ENCODE measurements at places on chromosomes 4 and X.

GRCh38 chrX:47179221-47179927 lies 14.3 kb upstream of the UBA1 start:
- DNase-seq = no peak

- DNase-seq = no peak
These were observed 1090.7 kb downstream of the FAT4 start for GRCh38 chr4:126405369-126405982.

- DNase-seq = no peak
These were observed 495.2 kb downstream of the MID1IP1 start for GRCh38 chrX:39296472-39296871.

- DNase-seq = no peak
These were observed 3.2 kb upstream of the AREG start for GRCh38 chr4:74441744-74442143.

DNA sequence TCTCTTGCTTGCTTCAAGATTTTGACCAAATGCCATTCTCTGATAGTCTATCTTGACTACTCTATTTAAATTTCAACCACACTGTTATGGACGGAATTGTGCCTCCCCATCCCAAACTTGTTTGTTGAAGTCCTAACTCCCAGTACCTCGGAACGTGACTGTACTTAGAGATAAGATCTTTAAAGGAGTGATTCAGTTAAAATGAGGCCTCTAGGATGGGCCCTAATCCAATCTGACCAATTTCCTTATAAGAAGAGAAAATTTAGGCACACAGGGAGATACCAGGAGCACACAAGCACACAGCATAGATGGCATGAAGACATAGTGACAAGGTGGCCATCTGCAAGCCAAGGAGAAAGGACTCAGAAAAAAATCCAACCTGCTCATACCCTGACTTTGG lies 269.9 kb downstream of the KCNIP4 start:
- no peak for DNase-seq

GRCh38 chr4:119550857-119551532 lies 77.6 kb downstream of the PDE5A start:
- no peak for DNase-seq

DNA sequence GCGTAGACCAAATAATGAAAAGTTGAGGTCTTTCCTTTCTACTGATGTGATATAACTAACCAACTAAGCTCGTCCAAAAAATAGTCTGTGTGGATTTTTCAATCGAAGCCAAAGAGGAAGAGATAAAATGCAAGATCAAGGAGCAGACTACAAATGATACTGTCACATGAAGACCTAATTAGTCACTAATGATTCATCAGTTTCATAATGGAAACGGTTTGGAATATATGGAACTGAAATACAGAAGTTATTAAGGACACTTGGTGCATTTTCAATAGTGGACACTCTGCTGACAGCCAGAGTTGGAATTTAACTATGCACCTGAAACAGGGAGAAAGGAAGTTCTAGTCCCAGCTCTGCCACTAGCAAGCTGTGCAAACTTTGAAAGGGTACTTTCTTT lies 119.8 kb downstream of the GUCY2F start:
- DNase-seq = no peak

- DNase-seq = peak; percentile 5
These were observed 108.0 kb downstream of the ITM2A start for GRCh38 chrX:79259073-79259689.

DNA sequence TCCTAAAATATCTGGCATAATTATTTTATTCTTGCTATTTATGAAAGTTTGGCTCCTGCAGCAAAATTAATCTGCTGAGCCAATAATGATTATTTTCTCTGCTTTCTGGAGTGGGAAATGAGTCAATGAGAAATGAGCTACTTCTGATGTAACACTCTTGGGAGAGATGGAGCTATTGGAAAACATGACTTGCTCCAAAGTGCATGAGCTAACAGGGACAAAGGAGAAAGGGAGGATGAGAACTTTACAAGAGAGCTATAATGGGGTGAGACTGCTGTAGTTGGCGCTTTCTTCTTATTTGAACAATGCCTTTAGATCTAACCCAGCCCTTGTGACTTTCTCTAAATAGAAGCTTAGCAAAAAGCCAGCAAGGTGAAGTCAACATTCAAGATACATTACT lies 615.1 kb downstream of the ANKRD50 start:
- no peak for DNase-seq

GRCh38 chr4:110371016-110371770 lies 104.8 kb upstream of the ENPEP start:
- no peak for DNase-seq

- no peak for DNase-seq
These were observed 50.0 kb downstream of the SLC39A8 start for GRCh38 chr4:102295153-102295862.

DNA sequence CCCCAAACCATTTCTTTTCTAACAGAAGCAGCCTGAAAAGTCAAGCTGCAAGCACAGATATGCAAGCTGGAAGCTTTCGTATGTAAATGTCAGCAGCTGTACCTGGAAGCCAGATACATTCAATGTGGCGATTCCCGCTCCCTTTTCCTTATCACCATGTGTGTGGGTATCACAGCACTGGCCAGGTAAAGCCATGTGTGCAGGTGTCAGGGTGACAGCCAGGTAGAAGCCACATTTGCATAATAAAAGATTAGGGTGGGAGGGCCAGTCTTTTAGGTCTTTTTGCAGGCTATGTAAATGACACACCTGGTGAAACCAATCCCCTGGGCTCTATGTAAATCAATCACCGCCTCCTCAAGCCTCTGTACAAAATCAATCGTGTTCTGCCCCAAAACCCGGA lies 50.1 kb downstream of the RXFP1 start:
- DNase-seq = no peak

DNA sequence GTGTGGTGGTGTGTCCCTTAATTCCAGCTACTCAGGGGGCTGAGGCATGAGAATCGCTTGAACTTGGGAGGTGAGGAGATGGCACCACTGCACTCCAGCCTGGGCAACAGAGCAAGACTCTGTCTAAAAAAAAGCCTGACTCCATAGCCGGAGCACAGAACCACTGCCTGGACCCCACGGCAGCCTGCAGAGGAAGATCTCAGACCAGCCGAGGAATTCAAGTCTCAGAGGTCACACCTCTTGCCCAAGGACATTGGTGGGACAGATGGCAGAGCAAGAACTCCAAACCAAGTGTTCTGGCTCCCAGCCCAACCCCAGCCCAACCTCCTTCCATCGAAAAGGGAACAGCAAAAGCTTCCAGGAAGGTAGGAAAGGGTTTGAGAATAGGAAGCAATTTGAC lies 70.8 kb downstream of the SMIM20 start:
- no peak for DNase-seq

GRCh38 chrX:148871422-148872160 lies 371.2 kb downstream of the AFF2 start:
- DNase-seq = no peak

DNA sequence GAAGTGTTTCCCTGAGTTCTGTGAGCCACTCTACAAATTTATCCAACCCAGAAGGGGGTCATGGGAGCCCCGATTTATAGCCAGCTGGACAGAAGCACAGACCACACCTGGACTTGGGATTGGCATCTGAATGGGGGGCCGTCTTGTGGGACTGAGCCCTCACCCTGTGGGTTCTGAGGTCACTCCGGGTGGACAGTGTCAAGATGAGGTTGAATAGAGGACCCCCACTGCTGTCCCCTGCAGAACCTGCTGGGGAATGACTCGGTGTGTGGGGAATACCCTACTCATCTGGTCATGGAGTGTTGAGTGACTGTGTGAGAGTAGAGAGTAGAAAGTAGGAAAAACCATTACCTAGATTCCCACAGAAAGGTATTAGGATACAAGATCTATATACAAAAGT lies 67.5 kb downstream of the ZFYVE28 start:
- no peak for DNase-seq

- DNase-seq = no peak
These were observed 63.1 kb downstream of the FAM114A1 start for GRCh38 chr4:38930707-38931106.

DNA sequence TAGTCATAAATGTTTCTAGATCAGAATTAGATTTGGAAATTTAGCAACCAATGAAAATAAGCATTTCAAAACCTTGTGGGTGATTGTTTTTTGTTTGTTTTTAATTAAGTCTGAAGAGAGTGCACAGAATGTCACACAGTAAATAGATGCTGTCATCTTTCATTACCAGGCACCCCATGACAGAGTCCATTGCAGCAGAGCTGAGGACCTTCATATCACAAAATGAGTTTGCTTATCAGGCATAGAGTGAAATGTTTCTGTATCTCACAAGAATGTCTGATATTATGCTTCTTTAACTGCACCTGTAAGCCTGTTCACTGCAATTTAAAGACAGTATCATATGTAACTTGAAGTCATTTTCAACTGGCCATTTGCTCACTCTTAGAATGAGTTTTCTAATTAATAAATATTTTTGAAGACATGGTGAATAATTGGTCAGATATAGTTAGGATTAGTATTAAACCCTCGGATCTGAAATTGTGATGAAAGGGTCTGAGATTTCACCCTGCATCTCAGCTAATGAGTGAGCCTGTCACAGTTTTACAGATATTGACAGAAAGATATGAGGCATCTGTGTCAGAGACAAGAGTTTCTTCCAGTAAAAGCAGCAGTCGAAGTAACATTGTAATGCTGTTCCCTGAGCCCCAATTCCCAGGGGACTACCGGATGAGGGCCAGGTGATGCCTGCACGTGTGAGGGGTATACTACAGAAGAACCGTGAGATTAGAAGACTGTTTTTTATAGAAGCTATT lies 416.4 kb downstream of the CCSER1 start:
- no peak for DNase-seq

- DNase-seq = no peak
These were observed 10.5 kb upstream of the KLHL5 start for GRCh38 chr4:39051492-39051891.

GRCh38 chrX:69062493-69062892 lies 102.8 kb downstream of the PJA1 start:
- no peak for DNase-seq

DNA sequence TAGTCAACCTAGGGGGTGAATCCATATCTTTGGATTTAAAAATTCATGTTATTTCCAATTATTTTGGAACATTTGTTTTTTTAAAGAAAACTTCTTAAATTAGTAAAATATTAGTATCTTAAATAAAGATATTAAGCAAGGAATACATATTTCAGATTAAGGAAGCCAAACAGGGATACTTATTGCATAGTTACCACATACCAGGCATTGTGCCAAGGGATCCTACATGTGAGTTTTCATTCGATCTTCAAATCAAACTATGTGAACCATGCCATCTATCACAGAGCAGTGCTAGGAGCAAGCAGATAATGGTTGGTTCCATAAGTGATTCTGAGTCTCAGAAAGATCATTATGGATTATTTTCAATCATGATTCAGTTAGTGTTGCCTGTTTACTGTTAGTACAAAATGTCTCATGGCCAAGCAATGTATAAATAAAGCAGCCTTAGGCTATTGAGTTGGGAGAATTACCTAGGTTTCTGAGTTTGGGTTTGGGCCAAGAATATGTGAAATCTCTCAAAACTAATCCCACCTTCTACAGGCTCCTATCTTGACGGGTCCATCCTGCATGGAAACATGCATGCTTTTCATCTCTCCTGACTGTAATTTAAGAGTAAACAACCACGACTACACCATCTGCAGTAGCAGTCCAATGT lies 176.7 kb downstream of the NPFFR2 start:
- DNase-seq = no peak

DNA sequence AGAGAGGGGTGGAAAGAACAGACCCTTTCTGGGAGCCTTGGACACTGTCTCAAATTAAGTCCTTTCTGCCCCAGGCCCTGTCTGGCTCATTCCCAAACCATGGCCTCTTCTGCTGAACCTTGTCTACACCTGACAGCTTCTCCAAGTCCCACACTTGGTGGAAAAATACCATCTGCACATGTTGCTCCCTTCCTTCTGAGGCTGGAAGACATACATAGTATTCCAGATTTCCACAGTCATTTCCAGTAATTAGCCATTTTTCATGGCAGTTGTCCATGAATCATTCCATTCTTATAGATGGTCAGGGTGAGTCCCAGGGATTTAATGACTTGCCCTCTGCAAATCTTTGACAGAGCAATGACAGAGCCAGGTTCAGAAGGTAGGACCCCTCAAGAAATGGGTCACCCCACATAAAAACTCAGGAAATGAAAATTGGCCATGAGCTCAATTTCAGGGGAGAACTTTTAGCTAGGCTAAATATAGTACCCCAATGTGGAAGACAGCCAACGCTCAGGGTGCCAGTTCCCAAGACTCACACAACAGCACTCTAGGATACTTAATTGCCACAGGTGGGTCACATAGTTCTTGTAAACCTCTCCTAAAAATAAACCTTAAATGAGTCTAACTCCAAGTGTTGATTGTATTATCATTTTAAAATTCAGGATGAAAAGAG lies 16.2 kb upstream of the DAPP1 start:
- no peak for DNase-seq

GRCh38 chrX:50736656-50737055 lies 77.3 kb downstream of the SHROOM4 start:
- no peak for DNase-seq

- DNase-seq = no peak
These were observed 750.8 kb downstream of the CENPC start for GRCh38 chr4:66794390-66795034.

DNA sequence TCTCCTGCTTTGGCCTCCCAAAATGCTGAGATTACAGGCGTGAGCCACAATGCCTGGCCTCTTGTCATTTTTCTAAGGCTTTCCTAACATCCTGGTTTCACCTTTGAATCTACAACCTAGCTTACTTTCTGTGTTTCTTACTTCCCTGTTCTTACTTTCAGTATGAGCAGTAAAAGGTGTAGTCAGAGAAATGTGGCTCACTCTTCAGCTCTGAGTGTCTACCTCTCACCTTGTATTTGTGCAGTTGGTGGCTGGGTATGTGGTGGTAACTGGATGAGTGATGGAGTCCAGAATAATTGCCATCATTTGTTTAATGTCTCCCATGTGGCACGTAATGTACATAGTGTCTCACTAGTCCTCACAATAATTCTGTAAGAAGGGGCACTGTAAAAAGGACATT lies 19.1 kb upstream of the CXCL11 start:
- no peak for DNase-seq

DNA sequence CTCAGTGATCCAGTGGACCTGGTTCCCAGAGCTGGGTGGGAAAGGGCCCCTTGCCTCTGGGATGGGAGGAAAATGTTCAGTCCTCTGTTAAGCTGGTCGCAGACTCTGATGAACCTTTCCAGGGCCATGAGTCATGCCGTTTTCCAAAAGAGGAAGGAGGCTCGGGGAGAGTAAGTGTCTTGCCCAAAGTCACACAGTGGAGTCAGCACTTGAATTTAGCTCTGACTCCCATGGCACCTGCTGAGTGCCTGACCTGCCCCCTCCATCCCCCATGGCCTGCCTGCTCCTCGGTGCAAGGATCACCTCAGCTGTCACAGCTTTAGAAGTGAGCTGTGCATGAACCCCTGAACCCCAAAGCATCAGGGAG lies 14.0 kb upstream of the KIAA0232 start:
- DNase-seq = no peak

- no peak for DNase-seq
These were observed 31.6 kb downstream of the MAOB start for GRCh38 chrX:43850629-43851028.

- DNase-seq = no peak
These were observed 125.0 kb upstream of the EDNRA start for GRCh38 chr4:147355847-147356246.

All from stimulated activated CD4-positive, alpha-beta T cell treated with anti-CD3 and anti-CD28 coated beads, Interleukin-12 subunit alpha, Interleukin-12 subunit beta, amount 100 ng/mL, for 4 hours (primary cell).